Activated naive CD4-positive, alpha-beta T cell treated with Interleukin-2 at 50 U/mL for 16 hours (primary cell): ENCODE measurements at places on chromosomes 7 and 10.

GRCh38 chr7:136016649-136017395 is 39.7 kb upstream of the MTPN start:
- no peak for DNase-seq

- DNase-seq, result no peak
These were observed 7.8 kb downstream of the CD36 start for GRCh38 chr7:80646083-80646865.

- no peak for DNase-seq
These were observed 47.4 kb downstream of the SGMS1 start for GRCh38 chr10:50576245-50576815.

- DNase-seq, result no peak
These were observed 15.2 kb downstream of the STAMBPL1 start for GRCh38 chr10:88895250-88895649.

GRCh38 chr7:43625453-43625852 is 42.5 kb downstream of the STK17A start:
- DNase-seq, result peak; percentile 35

DNA sequence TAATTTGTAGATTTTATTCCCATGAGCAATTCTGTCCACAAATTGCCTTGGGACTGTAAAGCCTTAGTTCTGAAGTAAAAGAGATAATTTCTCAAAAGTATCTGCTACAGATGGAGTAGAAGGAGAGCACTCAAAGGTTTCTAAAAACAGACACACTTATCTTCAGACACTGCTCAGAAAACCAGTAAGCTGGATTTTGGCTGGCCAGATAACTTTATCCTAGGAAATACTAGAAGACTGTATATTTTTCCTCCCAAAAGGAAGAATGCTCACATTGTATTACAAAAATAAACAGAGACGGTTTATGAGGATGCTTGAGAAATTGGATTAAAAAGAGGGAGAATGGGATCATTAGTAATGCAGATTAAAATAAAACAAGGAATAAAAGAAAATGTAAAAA is 178.0 kb upstream of the IGFBP3 start:
- no peak for DNase-seq

DNA sequence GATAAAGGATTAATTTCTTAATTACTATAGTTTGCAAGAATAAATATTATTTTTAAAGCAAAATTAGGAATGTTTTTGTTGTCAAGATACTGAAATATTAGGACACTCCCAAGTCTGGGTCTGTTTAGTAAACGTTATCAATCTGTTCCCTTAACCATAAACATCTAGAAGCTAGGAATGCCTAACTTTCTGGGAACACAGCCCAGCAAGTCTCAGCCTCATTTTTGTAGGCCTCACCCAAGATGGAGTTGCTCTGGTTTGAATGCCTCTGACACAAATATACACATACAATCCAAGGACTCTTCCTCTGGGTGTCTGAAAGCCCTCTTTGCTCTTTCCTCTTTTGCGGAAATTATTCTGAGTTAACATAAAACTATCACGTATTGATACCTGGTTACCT is 487.4 kb upstream of the CELF2 start:
- DNase-seq, result no peak

DNA sequence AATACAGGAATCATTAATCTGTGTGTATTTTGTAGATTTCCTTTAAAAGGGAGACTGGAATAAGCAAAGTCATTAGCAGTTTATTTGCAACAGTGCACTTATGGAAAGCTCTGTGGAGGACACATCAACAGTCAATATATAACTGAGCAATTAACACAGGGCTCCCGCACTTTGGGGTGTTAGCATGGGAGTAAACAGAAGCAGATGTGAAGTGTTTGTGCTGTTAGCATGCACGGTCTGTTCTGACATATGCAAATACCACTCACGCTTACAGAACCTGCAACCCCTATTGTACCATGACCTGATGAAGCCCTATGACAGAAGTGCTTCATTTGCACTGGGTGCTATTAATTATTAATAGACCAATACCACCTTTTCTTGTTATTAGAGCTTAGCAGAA is 118.9 kb downstream of the PPP1R3A start:
- no peak for DNase-seq

DNA sequence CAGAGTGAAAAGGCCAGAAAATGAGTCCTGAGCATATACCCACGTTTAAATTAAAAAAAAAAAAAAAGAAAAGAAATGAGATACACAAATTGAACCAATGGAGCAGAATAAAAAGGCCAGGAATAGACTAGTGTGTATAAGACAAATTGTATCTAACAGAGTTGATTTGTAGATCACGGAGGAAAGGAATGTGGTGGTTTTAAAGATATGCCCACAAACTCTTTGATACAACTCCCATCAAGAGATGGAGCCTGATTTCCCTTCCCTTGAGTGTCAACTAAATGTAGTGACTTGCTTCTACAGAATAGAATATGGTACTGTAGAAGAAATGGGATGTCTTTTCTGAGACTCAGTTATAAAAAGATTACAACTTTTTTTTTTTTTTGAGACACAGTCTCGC is 10.4 kb downstream of the SYPL1 start:
- DNase-seq, result no peak

DNA sequence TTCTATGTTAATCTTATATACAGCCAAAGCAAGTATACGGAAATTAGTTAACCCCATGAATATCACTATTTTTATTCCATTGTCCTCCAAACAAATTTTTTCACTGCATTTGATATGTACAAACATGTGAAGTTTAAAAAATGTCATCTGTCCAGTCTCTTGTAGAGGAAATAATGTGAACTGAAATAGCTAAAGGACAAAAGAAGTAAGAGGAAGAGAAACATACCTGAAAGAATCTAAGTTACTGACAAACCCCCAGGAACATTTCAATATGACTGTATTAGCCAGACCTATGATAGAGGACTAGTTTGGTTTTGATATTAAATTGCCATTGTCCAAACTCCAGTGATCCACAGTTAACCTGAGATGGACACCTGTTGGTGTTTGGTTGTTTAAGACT is 80.6 kb downstream of the NRCAM start:
- DNase-seq, result no peak

- DNase-seq, result no peak
These were observed 5.8 kb upstream of the PDCD4 start for GRCh38 chr10:110865809-110866482.

DNA sequence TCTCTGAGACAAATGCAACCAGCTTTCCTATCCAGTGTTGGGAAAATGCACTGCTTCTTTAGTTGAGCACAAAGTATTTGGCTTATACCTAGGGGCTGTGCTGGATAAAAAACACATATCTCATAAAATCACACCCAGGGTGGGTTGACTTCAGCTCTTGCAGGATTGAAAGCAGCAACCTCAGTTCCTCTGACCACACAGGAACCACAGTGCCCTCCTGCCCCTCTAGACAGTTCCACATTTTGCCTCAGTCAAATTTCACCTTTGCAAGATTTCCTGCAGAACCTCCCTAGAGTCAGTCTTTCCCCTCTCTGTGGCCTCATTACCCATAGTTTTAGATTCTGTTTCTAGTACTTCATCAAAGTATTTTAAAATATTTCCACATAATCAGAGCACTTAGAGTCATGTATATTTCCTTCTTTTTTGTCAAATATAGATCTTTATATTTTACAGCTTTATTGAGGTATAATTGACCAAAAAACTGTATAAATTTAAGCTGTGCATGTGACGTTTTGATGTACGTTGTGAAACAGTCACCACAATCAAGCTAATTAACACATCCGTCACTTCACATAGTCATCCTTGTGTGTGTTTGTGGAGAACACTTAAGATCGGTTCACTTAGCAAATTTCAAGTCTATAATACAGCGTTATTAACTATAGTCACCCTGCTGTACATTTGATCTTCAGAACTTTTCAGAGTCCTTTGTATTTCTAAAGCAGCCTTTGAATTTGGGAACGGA is 37.0 kb upstream of the EGR2 start:
- peak; percentile 24 for DNase-seq

- no peak for DNase-seq
These were observed 90.4 kb downstream of the ETV1 start for GRCh38 chr7:13898957-13899670.

GRCh38 chr10:3331690-3332230 is 159.2 kb upstream of the PITRM1 start:
- no peak for DNase-seq

DNA sequence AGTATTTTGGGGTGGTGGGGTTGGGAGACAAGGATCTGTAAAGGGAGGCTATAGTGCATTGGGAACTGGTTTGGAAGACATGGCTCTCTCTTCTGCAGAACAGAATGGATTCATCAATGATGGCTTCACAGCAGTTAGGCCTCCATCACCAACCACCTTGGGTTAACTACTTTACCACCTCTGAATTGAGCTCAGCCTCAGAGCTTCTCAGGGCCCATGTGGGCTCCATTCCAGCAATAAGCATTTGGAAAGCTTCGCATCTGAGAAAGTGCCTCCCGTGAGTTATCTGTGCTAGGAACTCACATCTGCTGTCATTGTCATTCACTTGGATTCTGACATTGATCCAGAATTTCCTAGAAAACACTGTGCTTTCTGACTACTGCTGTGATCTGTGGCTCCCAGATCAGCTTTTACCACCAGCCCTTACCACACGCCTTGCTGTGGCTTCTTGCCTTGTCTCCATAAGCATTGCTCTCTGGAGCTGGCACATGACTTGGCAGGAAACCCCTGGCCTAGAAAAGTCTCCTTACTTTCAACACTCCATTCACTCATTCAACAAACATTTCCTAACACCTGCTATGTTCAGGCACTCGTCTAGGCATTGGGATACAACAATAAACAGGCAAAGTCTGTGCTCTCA is 70.7 kb upstream of the ADO start:
- no peak for DNase-seq

DNA sequence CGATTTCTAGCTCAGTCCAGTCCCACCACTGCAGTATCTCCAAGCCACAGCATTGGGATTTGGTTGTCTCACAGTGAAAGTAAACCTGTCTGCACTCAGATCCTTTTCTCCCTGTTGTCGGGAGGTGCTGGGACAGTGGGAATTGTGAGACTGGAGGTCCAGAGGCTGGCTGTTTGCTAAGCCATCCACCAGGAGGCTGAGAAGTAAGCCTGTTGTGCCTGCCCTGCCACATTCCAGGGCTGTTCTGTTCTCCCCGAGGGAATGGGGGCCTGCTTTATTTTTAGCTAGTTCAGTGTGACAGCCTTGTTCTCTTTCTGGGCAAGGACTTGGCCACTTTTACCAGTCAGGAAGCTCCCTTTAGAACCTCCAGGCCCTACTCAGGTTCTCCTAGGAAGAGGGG is 54.9 kb downstream of the HK1 start:
- no peak for DNase-seq

DNA sequence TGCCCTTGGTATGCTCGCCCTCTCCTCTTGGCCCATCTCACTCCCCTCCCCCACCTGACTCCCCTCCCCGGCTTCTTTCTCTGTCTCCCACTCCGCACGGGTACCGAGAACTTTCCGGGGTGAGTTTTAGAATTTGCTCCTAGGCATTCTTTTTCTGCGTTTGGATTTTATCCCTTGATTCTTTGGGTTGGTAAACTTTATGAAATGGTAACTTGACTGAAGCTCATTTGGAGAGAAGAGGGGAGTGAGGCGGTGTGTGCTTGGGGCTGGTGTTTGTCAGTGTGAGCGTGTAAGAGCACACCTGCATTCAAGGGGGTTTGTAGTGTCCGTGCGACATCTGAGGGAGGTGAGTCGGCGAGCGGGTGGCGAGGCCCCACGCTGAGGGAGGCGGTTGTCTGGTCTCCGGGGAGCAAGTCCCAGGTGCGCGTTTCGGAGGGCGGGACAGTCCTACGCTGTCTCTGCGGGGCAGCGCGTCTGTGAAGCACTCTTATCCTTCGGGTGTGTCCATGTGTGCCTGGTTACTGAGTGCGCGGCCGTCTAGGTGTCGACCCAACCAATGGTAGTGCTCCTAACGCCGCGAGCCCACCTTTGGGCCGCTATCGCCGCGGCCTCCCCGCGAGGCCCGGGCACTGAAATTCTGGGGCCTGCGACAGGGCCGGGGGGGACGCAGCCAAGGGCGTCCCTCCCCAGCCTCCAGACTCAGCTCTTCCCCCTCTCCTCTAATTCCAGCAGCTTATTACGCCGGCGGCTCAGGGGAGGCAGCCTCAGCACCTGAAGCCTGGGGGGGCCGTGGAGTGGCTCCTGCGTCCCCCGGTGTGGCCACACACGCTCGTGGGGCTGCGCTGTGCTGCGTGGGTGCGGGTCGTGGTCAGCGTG is 2.6 kb upstream of the ZNF503 start:
- no peak for DNase-seq

DNA sequence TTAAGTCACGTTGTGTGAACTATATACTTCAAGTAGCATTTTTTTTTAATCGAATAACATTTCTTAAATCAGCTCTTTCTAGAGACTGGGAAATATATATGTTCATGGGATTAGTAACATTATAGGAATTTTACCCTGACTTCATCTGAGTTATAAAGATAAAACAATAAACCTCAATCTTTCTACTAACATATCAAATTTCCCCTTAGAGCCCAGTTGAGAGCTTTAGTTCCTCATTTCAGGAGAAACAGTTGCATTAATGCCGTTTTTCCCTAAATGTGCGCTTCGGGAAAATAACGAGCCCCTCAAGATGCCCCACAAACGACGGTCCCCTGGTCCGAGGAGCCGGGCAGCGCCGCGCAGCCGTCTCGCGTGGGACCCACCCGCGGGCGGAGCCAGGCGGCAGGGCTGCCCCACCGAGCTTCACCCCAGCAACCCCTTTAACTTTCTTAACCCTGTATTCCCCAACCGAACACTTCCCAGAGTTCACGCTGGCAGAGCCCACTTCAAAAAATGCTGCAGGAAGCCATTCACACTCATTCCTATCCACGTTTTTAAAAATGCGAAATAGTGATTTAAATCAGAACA is 152.5 kb upstream of the YAE1 start:
- DNase-seq, result no peak

GRCh38 chr7:13044309-13044708 is 356.9 kb downstream of the ARL4A start:
- no peak for DNase-seq

GRCh38 chr10:59887006-59887405 is 19.4 kb downstream of the CCDC6 start:
- DNase-seq, result no peak

DNA sequence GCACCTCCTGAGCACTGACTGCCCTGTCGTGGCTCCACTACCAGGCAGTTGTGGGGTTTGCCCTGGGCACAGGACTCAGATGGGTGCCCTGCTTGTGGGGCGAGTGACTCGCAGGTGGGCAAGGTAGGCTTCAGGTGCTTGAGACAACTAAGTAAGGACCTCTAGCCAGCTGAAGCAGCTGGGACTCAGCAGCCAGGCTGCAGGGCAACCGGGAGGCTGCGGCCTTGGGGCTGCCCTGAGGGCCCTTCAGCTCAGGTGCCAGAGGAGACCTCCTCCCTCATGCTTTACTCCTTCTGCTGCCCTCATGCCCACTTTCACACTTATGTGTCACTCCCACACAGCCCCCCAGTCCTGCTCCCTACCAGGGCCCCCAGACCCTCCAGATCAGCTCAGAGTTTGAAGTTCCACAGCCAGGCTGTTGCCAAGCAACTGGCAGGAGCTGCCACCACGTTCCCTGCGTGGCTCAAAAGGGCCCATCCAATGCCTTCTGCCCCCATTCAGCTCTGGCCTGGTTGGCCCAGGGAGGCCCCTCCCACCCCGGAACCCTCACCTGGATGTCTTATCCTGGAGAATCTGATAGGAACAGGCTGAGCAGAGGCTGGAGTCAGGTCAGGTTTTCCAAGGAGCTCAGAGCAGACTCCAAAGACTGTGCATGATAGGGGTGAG is 10.0 kb downstream of the TLX1 start:
- no peak for DNase-seq

GRCh38 chr7:151304856-151305255 is 36.8 kb upstream of the NUB1 start:
- no peak for DNase-seq
